ENCODE measurements at places on chromosomes 2 and 18. TPM values are rescaled to one million over a fixed set of nuclear protein-coding genes. Genes with fewer than 3 reads are reported as not detected.

MYO5B gene
- 0.41 TPM for polyA plus RNA-seq

CRYGD gene
- not detected for polyA plus RNA-seq

FEV gene
- not detected for polyA plus RNA-seq

ACTG2 gene
- polyA plus RNA-seq: 641 TPM

RBM44 gene
- polyA plus RNA-seq: 0.12 TPM

PLB1 gene
- polyA plus RNA-seq: 1.6 TPM

KCNJ3 gene
- not detected for polyA plus RNA-seq

TLX2 gene
- not detected for polyA plus RNA-seq

COL4A4 gene
- polyA plus RNA-seq: 0.05 TPM

CCDC148 gene
- polyA plus RNA-seq: 0.22 TPM

RBM43 gene
- polyA plus RNA-seq: 13.0 TPM

STAM2 gene
- 38.0 TPM for polyA plus RNA-seq

RSAD2 gene
- not detected for polyA plus RNA-seq

GREB1 gene
- 0.17 TPM for polyA plus RNA-seq

SCN9A gene
- 39.9 TPM for polyA plus RNA-seq

CYTIP gene
- not detected for polyA plus RNA-seq

TSN gene
- 61.0 TPM for polyA plus RNA-seq

SMYD1 gene
- not detected for polyA plus RNA-seq

CLEC4F gene
- polyA plus RNA-seq: not detected

CHRNG gene
- not detected for polyA plus RNA-seq

TYMS gene
- 46.6 TPM for polyA plus RNA-seq

Data from AG04450 (cell line).